ENCODE measurements at places on chromosomes 5 and 9. TPM values are rescaled to one million over a fixed set of nuclear protein-coding genes. Genes with fewer than 3 reads are reported as not detected.

OCLN gene
- 4.3 TPM for total RNA-seq

SYK gene
- total RNA-seq = 10.7 TPM

FGF1 gene
- not detected for total RNA-seq

NREP gene
- total RNA-seq = 904 TPM

TTC39B gene
- 3.1 TPM for total RNA-seq

POC5 gene
- 21.5 TPM for total RNA-seq

SPATA31A3 gene
- total RNA-seq = not detected

Data from glutamatergic neuron (in vitro differentiated cells).